ENCODE measurements at places on chromosomes 5 and 9. TPM values are rescaled to one million over a fixed set of nuclear protein-coding genes. Genes with fewer than 3 reads are reported as not detected.

DNA sequence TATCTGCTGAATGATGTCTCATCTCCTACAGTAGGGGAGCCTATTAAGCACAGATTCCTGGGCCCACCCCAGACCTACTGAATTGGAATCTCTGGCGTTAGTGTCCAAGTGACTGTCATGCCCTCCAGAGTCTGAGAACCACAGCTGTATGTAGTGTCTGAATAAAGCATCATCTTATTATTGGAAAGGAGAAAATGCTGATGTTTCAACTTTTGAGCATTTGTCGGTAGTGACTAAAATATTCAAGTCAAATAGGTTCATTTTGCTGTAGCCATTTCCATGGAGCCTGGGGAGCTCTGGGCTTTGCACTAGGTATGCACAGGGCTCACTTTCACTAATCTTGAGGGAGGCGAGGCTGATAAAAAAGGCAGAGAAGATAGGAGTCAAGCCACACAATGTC is 4.8 kb upstream of the PPARGC1B start:
- no peaks in the 10 kb centered on the region for H3K36me3 ChIP-seq
- H3K4me1 ChIP-seq: peaks cover 9% of the 10 kb centered on the region
- H3K27me3 ChIP-seq: peaks cover 7% of the 10 kb centered on the region
- H3K4me3 ChIP-seq: no peak overlapping the region
- no peak for DNase-seq

DNA sequence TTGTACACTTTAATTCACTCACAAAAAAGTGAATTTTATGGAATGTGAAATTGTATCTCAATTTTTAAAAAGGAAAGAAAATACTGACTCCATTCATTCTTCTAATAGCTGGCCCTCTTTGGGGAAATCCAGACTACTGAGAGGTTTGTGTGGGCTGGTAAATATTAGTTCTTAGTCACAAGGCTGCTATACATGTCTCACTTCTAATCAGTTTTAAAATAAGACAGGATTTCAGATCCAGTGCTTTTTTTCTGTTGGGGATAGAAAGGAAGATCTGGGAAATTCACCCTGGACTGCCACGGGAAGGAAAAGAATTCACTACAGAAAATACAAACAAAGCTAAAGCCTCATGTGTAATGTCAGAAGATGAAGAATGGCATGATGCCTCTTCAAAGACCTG is 32.7 kb upstream of the ADAMTSL1 start:
- H3K27me3 ChIP-seq: peaks cover 26% of the 10 kb centered on the region
- no peak overlapping the region for H3K4me3 ChIP-seq
- DNase-seq: no peak
- peaks cover 3% of the 10 kb centered on the region for H3K4me1 ChIP-seq
- H3K36me3 ChIP-seq: no peaks in the 10 kb centered on the region

- peaks cover 8% of the 10 kb centered on the region for H3K27me3 ChIP-seq
- no peak for DNase-seq
- no peaks in the 10 kb centered on the region for H3K36me3 ChIP-seq
- H3K4me1 ChIP-seq: no peaks in the 10 kb centered on the region
Observed at GRCh38 chr5:116733991-116734975, 159.7 kb upstream of the SEMA6A start.

SPATA31A3 gene
- total RNA-seq: not detected

TNFSF8 gene
- total RNA-seq: 48.2 TPM

FBXL17 gene
- total RNA-seq: 3.1 TPM

All from activated CD4-positive, alpha-beta T cell treated with anti-CD3 and anti-CD28 coated beads for 36 hours (primary cell).